ENCODE measurements at places on chromosomes 1 and 21.

- DNase-seq = peak; percentile 21
These were observed 17.5 kb upstream of the TFF3 start for GRCh38 chr21:42332557-42333317.

GRCh38 chr1:29290414-29290985 is 54.2 kb downstream of the PTPRU start:
- no peak for DNase-seq

GRCh38 chr1:10451287-10451686 is 1.5 kb downstream of the CORT start:
- DNase-seq = peak; percentile 50

DNA sequence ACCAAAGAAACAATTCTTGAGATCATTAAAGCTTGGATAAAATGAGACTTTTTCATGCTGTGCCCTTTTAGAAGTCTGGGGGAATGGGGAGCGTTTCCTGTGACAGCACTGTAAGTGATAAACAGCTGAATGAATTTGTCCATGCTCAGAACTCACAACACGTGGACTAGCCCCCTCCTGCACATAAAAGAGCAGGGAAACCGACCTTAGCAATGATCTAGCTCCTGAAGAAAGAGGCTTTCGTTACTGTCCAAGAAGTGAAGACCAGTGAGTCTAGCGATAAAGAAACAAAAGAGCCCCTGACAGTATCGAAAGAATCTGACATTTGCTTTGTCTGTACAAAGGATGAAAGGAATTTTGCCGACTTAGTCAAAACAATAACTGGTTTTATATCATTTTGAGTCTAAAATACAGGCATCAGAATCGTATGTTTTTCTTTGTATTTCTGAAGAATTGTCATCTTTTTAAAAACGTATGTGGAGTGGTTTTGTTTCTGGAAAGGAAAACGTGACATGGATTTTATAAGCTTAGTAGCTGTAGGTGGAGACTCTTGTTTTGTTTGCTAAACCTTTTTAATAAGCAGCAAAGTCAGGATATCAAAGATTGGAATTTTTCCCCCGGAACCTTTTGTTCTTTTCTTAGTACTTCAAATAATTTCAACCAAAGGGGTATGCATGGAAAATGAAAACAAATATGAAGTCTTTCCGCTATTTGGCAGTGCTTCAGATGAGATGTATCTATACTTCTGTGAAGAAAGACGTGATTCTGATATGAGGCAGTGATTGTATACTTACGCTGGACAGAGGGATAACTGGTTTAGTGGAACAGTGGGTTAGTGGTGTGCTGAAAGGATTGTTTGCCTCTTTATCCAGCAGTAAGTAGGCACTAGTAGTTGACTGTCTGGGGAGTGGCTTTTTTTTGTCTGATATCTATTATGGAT is 61.0 kb downstream of the MAST2 start:
- DNase-seq = no peak

- DNase-seq = no peak
These were observed 70.7 kb downstream of the CD247 start for GRCh38 chr1:167447521-167448136.

GRCh38 chr1:145690587-145691558 is 16.3 kb downstream of the PDZK1 start:
- no peak for DNase-seq

GRCh38 chr1:1050577-1051052 is 23.5 kb downstream of the RNF223 start:
- no peak for DNase-seq

DNA sequence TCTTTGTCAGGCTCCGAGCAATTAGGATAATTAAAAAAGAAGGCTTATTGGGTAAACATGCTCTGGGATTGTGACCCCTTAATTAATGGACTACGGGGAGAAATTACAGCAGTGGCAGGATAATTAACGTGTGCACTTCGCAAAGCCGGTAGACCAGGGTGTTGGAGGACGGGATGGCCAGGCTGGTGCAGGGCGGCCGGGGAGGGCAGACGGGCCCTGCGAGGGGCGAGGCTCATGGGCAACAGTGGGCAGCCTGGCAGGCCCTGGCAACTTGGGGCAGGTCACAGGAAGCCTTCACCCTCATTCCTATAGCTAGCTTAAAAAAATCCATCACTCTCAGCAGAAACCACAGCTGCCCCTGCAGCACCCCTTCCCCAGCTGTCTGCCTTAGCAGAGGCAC is 186.2 kb upstream of the ARHGEF16 start:
- no peak for DNase-seq

- DNase-seq = no peak
These were observed 26.7 kb upstream of the MTMR11 start for GRCh38 chr1:149963358-149963757.

Data from SJSA1 (cell line).